ENCODE measurements at places on chromosomes 7 and 10.

GRCh38 chr7:129144834-129145668 is 544 bp downstream of the TSPAN33 start:
- no peak for DNase-seq

GRCh38 chr10:1432161-1432560 is 305.2 kb downstream of the ADARB2 start:
- no peak for DNase-seq

- DNase-seq, result no peak
Measured at GRCh38 chr7:69880840-69881239, 282.6 kb downstream of the AUTS2 start.

DNA sequence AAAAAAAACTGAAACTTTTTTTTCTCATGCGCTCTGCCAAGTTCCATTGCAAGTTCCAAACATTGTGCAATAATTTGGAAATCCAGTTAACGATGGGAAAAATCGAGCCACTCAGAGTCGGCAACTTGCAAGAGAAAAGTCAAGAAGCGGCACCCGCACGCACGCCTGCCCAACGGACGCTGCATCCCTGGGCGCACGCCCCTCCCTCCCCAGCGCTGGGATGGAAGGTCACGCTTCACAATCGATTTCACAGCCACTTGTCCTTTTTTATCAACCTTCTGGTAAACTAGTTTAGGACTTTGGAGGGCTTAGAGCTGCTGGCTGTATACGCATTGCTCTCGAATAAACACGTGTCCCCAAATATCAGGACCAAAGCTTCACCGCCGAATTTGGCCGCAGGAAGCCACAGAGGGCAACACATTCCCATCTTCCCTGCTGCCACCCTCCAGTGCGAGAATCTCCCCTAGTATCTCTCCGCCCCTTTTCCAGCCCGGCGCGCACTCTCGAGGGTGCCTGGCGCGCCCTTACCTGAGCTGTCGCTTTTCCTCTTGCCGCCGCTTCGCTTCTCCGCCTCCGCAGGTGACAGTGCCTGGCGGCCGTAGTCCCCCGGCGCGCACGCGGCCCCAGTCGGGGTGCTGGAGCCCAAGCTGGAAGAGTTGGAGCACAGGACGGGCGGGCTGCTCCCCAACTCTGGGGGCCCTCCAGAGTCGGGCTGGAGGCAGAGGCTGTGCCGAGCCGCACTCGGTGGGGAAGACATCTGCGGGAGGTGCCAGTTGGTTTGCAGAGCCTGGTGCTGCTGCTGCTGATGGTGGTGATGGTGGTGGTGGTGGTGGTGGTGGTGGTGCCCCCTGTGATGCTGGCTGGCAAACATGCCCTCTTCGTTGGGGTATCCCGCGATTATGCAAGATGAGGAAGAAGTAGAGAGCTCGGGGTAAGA is 857 bp downstream of the MEOX2 start:
- no peak for DNase-seq

- DNase-seq, result no peak
Measured at GRCh38 chr7:7867846-7868571, 100.6 kb upstream of the GLCCI1 start.

GRCh38 chr10:89879121-89879520 is 177.7 kb downstream of the KIF20B start:
- DNase-seq, result no peak

- no peak for DNase-seq
Measured at GRCh38 chr7:16773884-16774283, 20.3 kb downstream of the TSPAN13 start.

GRCh38 chr7:36405409-36405803 is 15.7 kb downstream of the ANLN start:
- no peak for DNase-seq

DNA sequence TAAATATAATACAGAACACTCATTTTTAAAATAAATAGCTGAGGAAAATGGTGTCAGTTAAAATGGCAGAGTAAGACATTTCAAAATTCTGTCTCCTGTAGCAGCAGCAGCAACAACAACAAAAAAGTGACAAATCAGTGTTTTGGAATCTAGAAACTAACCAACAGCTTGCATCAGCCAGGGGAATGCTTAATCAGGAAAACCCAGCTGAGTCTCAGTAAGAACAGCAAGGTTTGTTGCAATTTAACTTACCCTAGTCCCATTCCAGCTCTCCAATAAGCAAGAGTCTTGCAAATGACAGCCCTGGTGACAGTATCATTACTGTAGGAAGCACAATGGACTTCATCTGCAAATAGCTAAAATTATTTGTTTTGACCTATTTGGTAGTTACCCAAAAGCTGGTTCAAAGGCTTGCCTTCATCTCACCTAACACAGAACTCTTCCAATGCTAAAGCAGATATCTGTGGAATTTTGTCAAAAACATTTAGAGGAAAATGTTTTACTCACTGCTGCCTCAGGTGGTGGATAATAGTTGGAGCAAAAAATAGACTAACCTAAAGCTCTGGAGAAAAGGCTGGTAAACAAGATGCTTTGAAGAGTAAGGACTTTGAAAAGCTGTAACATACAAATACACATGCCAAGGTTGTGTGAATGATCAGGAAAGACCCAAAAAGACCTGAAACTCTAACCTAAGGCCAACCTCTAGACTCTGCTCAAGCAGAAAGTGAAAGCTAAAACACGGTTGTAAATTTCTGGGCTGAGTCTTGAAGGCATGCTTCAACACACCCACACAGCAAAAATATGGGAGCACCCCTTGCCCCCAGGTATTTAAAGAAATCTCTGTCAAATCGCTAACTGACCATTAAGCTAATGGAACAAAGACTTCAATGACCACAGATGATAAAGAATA is 9.9 kb upstream of the ARHGAP22 start:
- no peak for DNase-seq

GRCh38 chr7:94396037-94396431 is 1.3 kb downstream of the COL1A2 start:
- DNase-seq, result no peak

- DNase-seq, result no peak
Measured at GRCh38 chr7:50690541-50691011, 92.1 kb downstream of the GRB10 start.

DNA sequence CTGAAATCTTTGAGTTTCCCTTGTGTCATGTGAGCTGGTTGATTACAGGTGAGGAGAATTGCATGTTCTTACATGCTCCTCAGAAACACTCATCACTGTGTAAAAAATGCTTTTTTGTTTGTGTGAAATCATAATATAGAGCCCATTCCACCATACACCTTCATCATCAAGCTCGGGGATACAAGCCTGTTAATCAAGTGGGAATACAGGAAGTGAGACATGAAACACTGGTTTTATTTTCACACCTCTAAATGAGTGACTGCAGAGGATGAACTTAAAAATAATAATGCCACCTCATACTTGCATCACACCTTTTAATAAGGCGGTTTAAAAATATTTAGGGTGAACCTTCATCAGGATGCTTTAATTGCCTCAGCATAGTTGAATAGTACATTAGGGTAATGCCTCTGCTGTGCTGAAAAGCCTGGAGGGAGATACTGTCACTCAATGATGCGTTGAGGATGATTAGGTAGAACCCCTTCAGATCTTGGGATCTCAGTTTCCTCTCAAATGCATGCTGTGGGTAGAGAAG is 164.6 kb downstream of the AUTS2 start:
- no peak for DNase-seq

GRCh38 chr10:79436850-79437103 is 8.6 kb downstream of the ZCCHC24 start:
- no peak for DNase-seq

GRCh38 chr10:66958466-66958865 is 32.6 kb downstream of the LRRTM3 start:
- no peak for DNase-seq

DNA sequence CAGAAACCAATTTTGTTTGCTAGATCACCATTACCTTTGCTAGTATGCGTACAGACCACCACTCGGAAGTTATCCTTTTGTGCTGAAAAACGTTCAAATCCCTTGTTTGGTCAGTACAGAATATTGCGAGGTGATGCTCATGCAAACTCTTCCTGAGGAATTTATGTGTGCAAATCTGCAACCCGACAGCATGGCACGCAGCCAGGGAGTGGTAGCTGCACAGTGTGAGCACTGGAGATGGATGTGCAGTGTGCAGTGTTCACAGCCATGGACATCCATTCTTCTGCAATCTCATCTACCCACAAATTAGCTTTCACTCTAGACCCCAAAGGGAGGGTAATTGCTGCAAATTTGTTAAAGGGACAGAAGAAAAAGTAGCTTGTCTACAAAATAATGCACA is 72.2 kb downstream of the CACUL1 start:
- no peak for DNase-seq

GRCh38 chr7:20581956-20582355 is 33.5 kb upstream of the ABCB5 start:
- no peak for DNase-seq

- no peak for DNase-seq
Measured at GRCh38 chr7:22430457-22430856, 69.5 kb downstream of the STEAP1B start.

GRCh38 chr10:6328699-6329423 is 126.1 kb downstream of the PFKFB3 start:
- DNase-seq, result no peak

DNA sequence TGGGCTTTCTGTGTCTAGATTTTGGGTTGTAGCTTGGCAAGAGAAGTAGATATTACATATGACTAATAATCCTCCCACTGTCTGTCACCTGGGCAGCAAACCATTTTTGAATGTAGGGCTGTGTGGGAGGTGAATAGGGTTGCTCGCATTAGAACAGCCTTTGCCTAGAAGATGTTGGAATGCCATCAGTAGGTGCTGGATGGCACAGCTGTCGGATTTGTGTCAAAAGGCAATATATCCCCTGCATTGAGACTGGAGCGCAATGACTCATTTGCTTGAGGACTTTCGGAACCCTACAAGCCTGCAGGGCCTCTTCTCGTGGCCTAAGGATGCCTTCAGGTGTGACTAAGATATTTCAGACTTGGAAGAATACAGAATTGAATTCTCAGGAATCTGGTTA is 323.8 kb downstream of the GPR158 start:
- no peak for DNase-seq

DNA sequence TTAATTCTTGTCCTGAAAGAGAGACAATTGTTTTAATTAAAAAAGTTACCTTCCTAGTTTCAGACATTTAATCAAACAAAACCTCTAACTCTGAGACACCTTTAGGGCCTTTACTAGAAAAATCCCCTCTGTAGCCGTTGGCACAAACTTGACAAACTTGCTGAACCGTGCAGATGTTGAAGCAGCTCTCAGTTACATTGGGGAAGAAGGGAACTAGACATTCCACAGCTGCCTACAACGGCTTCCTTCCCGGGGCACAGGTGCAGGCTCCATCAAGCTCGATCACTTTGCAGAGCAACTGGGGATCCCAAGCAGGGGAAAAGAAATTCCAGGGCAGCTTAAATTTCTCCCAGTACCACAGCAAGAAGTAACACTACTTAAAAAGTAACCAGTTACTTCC is 141.3 kb downstream of the SKAP2 start:
- no peak for DNase-seq

DNA sequence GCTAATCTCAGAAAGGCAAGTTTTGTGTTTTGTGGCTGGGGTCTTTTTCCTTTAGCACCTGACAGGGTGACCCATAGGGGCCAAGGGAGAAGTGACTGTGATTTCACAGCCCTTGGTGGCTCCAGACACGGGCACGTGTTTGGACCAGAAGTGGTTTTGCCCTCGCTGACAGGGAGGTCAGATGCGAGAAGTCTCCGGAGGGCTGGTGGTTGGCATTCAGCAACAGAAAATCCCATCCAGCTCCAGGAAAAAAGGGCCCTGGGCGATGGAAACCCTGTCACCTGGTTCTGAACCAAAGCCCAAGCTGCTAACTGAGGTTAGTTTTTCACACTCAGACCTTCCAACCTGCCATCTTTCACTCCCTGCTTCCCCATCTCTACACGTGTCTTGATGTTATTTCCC is 272.9 kb downstream of the TRIL start:
- no peak for DNase-seq

GRCh38 chr7:37730501-37730900 is 46.9 kb downstream of the GPR141 start:
- DNase-seq, result no peak

- DNase-seq, result no peak
Measured at GRCh38 chr7:140667476-140667875, 5.3 kb upstream of the ADCK2 start.

GRCh38 chr10:78146200-78146599 is 112.5 kb downstream of the RPS24 start:
- no peak for DNase-seq

GRCh38 chr10:73819081-73819480 is 7.7 kb upstream of the NDST2 start:
- DNase-seq, result no peak

- no peak for DNase-seq
Measured at GRCh38 chr10:63005246-63005645, 127.9 kb upstream of the NRBF2 start.

GRCh38 chr10:11443468-11444154 is 167.8 kb downstream of the USP6NL start:
- no peak for DNase-seq

- no peak for DNase-seq
Measured at GRCh38 chr10:49602380-49603023, 7.6 kb upstream of the SLC18A3 start.

- DNase-seq, result no peak
Measured at GRCh38 chr10:128606055-128606454, 479.8 kb upstream of the MKI67 start.

DNA sequence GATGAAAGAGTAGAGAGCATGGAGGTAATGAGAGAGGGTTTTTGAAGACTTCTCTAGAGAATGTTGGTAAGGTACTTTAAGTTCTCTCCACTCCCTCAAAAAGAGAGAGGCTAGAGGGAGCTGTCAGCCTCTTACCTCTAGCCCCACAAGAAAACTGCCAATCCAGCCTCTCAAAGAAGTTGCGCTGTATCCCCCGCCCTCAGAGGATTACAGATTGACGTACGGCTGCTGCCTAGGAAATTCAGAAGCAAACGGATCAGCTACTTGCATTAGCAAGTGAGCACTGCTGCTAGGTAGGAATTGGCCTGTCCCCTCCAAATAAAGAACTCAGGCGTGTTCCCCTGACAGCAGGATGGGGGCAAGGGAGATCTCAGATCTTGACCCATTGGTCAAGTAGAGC is 34.2 kb downstream of the TYW1B start:
- no peak for DNase-seq

- DNase-seq, result no peak
Measured at GRCh38 chr10:117374506-117375359, 507 bp downstream of the PDZD8 start.

GRCh38 chr7:101589052-101589451 is 40.0 kb downstream of the MYL10 start:
- DNase-seq, result no peak

GRCh38 chr10:48452879-48453412 is 146.5 kb downstream of the MAPK8 start:
- DNase-seq, result no peak

GRCh38 chr10:98363220-98363619 is 51.8 kb downstream of the PYROXD2 start:
- DNase-seq, result no peak

DNA sequence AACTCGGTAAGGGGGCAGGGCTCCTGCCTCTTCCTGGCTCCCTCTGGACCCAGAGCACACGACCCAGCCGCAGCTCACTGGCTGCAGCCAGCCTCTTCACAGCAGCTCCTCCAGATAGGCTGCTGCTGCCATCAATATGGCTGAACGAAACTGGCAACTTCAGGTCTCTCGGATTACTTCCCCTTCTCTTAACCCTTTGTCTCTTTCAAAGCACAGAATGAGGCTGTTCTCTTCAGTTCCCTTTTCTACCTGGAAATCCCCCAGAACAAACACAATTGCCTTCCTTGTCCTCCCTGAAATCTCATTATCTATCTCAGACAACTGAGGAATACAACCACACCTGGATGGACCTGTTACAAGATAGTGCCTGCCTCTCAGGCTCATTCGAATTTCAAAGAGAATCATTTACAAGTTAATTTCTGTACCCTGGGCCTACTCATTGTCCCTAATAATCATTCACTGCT is 193.4 kb upstream of the MBL2 start:
- DNase-seq, result no peak

Data from esophagus squamous epithelium (tissue), 5 donors.